ENCODE measurements at places on chromosomes 16 and 17.

- no peak for DNase-seq
Observed at GRCh38 chr16:31188450-31189411, 8.8 kb downstream of the FUS start.

- DNase-seq = peak; percentile 73
Observed at GRCh38 chr16:23557779-23558702, 514 bp downstream of the UBFD1 start.

DNA sequence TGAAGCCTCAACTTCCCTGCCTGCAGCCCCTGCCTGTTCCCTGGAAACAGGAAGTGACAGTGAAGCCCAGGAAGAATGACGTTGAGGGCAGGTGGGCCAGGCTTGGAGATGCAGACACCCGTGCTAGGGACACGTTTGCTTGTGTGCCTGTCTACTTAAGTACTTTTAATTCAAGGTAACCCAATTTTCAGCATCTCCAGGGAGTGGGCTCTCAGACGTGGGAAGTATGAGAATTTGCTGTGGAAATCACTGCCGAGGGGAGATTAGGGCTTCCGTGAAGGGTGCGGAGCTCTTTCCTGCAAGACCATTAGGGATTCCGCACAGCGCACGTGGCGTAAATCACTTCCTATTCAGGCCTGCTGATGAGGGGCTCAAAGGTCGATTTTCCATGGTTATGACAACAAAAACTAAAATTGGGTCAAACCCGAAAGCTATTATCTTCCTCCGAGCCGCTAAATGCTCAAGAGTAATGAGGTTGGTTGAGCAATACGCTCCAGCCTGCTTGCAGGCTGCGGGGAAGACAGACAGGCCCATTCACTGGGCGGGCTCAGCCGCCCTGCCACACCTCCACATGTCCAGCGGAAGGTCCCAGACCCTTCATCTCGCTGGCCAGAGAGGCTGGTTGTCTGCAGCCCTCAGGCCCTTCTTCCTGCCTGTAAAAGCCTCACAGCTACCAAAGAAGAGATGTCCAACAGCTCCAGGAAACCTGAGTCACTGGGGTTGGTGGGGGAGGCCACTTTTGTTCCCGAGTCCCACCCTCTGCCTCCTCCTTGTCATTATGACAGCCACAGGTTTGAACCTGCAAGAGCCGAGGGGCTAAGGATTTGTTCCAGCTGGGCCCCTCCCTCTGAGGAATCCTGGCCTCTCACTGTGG, 109.9 kb downstream of the RBFOX3 start:
- DNase-seq = no peak

DNA sequence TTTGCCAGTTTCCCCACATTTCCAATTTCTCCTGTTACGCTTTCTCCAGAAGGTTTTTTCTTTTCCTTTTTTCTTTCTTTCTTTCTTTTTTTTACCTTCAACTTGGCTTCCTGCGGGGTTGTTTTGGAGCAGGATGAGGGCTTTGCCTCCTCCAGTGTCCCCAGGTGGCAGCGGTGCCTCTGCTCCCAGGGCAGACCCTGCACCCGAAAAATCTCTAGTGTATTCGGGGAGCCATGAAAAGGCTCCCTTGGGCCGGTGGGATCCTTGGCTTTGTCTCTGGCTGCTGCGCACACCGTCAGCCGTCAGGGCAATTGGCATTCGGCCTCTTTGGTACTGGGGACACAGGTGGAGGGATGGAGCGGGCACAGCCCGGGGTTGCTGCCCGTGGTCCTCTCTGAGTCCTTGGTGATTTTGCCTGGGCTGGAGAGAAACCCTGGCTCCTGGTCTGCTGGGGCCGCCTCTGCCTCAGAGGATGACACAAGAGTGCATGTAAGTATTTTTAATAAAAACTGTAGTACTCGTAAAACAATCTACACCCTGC, 846 bp downstream of the ITGB3 start:
- no peak for DNase-seq

GRCh38 chr17:72191921-72192799, 71.3 kb downstream of the SOX9 start:
- DNase-seq = no peak

DNA sequence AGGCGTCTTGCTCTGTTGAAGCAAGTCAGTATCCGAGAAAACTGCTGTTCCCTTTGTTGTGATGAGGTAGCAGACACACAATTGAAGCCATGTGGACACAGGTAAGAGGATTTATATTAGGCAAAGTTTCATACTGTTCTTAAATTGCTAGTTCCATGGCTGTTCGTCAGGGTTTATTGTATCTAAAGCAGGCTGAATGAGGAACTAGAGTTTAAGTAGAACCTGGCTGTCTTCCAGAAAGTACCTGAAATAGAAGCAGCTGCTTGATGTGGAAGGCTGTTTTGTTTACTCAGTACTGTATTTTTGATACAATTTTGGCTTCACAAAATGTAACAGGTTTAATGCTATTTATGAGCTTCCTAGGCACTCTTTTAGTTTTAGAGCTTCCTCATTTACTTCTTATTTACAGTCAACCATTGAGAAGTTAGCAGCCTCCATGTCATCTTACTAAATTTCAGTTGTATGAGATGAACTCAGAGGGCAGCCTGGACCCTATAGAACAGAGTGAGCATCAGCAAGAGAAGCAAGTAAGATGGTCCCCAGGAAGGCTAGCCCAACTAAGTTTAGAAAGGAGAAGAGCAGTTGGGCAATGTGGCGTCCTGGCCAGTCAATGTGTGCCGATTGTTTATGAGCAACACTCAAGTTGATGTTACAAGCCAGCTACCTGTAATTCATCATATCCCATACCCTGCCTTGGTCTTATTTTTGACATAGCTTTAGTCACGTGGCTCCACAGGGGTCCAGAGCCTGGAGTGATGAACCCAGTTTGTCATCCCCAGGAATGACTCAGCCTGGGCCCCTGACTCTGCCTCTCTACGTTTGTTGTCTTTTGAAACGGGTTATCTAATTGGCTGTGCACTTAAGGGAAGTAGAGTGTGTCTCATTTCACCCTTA, 9.7 kb upstream of the ARL2BP start:
- DNase-seq = no peak

DNA sequence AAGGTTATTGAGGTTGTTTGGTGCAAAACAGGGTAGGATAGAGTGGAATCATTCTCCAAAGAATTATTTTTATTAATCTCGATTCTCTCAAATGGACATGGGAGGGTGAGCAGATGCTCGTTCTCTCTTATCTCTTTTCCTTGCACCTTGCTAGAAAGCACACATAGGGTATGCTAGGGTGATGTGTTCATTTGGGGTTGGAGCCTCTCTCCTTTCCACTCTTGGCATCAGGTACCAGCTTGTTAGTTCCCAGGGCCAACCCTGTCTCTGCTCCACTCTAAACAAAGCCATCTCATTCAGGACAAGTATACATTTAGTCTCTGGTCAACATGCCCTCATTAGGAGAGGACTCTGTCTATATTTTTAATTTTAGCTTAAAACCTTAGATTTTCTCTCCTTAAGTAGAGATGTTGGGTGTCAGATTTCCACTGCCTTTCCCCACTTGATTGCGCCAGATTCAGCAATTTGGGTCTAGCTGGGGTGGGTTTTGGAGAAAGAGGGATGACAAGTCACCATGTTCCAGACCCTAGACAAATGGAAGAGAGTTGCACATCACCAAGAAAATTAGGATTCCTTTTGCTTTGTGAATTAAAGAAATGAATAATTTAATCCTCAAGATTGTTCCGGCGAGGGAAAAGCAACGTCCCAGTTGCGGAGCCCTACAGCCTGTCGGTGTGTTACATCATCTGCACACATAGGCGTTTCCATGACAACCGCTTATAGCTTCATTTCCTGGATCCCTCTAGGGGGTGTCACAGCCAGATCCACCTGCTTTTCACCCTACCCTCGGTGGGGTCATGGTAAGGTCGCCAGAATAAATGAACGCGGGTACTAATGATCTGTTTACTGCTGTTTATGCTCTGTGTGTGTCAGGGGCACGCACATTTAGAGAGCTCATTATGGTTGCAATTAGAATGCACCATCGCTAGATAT, 41.6 kb downstream of the SNX11 start:
- no peak for DNase-seq

DNA sequence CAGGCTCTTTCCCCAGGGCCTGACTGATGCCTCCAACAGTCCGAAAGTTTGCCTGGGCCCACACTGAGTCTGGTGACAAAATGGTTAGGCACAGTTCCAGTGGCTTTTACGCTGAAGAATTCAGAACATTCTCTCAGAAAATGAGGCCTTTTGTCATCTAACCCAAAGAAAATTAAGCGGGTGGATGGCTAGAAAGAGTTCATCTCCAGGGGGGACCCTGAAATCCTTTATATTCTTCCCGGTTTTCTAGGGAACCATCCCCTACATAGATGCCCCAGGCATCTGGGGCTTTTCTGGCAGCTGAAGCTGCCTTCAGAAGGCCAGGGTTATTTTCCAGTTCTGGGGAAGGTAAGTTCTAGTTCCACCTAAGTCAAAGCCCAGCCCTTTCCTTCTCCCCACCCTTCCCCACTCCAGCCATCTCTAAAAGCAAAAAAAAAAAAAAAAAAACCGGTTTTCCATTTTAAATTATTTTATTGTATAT, 2.2 kb downstream of the RASD1 start:
- no peak for DNase-seq

DNA sequence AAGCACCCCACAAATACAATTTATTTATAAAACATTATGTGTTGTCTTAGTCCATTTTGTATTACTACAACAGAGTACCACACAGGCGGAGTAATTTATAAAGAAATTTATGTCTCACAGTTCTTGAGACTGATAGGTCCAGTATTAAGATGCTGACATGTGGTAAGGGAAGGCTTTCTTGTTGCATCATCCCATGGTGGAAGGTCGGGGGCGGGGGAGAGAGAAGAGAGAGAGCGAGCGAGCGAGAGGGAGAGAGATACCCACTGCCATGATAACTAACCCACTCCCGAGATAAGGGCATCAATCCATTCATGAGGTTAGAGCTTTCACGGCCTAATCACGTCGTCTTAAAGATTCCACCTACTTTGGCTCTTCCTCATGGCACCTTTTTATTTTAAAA, 117.8 kb downstream of the KCNJ12 start:
- no peak for DNase-seq

GRCh38 chr16:57544124-57544653, 1.7 kb downstream of the ADGRG5 start:
- peak; percentile 64 for DNase-seq

GRCh38 chr17:79991140-79991923, 44.3 kb downstream of the TBC1D16 start:
- peak; percentile 89 for DNase-seq

GRCh38 chr17:54780238-54780637, 120.4 kb upstream of the TOM1L1 start:
- DNase-seq = no peak

DNA sequence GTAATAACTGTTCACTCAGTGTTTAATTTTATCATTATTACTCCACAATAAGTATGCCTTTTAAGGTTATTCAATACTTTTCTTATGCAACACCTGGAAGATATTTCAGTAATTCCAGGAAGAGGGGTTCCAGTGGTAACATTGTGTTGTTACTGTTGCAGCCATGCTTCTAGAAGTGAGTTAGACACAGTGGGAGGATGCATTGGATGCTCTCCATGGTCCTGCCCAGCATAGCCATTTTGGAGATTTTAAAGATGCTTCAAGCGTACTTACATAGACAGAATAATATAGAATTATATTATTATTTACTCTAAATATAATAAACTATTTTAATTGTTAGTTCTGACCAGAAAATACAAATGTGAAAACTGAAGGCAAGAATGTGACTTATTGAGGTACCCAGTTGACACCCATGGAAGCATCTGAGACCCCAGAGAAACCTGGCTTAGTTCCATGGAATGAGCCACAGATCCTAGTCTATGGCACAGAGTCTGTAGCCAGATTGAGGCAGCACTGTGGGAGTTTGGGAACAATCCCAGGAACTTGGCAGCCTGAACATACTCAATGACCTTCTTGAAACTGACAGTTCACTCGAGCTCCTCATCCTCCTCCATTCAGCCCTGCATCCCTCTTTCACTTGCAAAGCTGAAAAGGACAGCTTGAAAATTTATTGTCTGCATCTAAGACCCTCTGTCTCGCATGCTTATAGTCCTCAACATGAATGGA, 190.1 kb upstream of the HS3ST4 start:
- no peak for DNase-seq

All from activated CD8-positive, alpha-beta memory T cell treated with anti-CD3 and anti-CD28 coated beads for 24 hours (primary cell).